ENCODE measurements at places on chromosomes 5 and 9.
A peak's percentile ranks its signal among the peaks of the same experiment; 100 is the strongest.

DNA sequence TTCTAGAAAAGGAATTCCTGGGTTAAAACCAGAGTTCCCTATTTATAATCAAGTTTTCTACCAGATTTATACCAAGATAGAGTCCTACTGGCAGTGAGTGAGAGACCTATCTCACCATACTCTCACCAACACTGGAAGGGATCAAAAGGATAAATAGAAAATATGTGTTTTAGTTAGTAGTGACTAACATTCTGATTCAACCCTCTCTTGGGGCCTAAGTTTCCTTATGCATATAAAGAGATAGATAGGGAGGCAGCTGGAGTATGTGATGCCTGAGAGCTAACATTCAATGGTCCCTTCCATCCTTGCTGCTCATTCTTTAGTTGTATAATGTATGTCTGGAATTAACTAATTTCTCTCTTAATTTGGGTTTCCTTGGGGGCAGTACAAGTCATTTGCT lies 32.0 kb downstream of the CKMT2 start:
- no peak for DNase-seq

- DNase-seq, result no peak
Measured at GRCh38 chr5:149724884-149725283, 5.2 kb upstream of the PPARGC1B start.

- no peak for DNase-seq
Measured at GRCh38 chr9:125133403-125134329, 9.7 kb downstream of the SCAI start.

GRCh38 chr5:159211729-159212174 lies 2.4 kb upstream of the RNF145 start:
- DNase-seq, result no peak

DNA sequence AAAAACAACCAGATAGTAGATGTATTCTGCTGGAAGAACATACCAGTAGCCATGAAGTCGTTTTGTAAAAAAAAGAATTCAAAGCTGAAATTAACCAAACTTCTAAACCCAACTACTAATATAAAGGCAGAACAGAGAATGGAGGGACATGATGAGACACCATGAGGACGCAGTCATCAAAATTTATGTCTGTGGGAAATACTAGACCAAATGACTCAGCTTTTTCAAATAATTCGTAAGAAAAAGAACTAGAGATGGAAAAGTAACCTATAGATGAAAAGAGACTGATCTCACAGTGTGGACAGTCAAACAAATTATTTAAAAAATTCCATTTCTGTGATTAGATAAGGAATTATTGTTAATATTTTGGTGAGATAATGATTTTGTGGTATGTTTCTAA lies 10.3 kb downstream of the TTC23L start:
- no peak for DNase-seq

DNA sequence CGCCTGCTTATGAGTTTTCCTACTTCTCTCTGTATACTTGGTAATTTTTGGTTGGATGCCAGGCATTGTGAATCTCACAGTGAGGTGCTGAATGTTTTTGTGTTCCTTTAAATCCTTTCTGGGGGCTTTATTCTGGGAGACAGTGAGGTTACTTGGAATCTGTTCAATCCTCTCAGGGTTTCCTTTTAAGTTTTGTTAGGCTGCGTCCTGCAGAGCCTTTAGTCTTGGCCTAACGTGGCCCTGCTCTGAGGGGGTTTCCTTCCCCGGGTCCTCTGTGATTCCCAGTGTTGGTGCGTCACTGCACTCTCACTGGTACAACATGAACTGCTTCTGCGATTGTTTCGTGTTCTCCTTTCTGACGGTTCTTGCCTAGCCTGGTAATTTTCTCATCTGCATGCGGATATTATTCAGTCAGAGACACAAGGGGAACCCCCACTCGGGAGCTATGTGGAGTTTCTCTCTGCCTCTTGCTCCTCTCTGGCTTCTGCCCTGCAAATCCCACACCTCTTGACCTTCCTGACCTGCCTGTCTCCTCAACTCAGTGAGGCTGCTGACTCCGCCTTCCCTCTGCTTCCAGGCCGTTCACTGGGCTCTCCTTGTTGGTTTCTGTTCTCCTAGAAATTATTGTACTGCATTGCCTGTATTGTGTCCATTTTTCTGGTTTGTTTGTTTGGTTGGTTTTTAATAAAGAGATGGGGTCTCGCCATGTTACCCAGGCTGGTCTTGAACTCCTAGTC lies 128.1 kb downstream of the DAB2IP start:
- DNase-seq, result no peak

GRCh38 chr5:33146881-33147280 lies 293.9 kb upstream of the TARS1 start:
- no peak for DNase-seq

GRCh38 chr9:130608554-130609134 lies 29.3 kb downstream of the FUBP3 start:
- no peak for DNase-seq

GRCh38 chr5:149490599-149491485 lies 60.4 kb downstream of the CSNK1A1 start:
- no peak for DNase-seq

DNA sequence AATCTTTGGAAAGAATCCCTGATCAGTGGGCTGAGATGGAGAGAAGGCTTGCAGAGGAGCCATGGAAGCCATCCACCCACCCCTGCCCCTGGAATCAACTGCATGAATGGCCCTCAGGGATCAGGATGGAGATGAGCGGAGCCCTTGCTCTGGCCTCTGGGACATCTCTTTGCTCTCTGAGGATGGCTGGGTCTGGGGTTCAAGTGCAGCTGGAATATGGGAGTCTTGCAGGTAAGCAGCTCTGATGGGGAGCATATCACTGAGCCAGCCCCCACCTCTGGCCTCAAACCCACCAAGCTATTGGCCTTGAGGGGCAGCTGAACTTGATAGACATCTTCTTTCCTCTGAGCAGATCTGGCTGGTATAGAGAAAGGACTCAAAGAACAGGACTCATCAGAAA lies 76.1 kb downstream of the C5orf15 start:
- no peak for DNase-seq

DNA sequence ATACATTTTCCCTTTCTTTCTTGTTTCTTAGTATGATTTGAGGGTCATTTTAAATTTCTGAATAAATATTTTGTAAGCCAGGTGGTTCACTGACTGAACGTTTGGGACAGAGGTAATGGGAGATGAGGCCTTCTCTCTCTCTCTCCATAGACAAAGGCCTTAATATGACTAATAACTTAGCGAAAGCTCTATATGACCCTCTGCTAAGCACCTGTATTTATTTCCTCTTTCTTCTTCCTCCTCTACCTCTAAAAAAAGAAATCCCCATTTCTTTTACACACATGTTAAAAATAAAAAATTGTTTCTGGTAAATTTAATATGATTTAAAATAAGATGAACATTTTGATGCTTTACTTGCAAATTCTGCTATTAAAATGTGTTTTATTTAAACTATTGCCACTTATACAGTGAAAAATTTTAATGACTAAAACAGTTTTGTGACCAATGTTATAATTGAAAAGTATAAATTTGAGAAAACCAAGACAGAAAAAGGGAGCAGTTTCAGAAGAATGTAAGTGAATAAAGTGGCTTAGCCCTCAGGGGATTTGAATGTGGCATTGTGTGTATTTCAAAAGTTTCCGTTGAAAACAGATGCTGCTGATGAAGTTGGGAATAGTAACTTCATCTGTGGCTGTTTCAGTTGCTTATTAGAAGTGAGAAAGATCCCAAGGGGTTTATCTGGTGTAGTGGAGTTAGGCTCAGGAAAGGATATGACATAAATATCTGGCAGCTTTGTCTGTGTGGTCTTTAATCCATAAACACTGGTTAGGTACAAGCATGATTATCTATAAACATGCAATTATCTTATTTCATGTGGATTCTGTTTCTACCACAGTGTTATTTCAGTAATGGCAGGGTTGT lies 128.6 kb upstream of the GRHPR start:
- no peak for DNase-seq

DNA sequence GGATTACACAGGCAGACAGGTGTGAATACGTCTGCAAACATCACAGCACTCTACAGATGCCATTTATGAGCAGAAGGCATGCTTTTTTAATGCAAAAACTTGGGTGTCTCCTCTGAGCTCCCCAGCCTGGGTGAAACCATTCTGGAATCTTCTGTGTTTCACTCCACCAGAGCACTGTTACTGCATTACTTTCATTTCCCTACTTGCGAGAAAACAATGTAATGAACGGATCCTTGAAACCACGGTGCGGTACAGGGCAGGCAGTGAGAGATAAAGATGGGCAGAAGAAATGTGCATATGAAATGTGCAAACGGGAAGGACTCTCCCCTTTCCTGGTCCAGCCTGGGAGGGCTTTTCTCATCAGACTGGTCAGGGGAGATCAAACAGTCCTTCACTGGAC lies 584.3 kb upstream of the KLF4 start:
- no peak for DNase-seq

GRCh38 chr5:51495672-51496071 lies 112.4 kb downstream of the ISL1 start:
- peak; percentile 40 for DNase-seq

DNA sequence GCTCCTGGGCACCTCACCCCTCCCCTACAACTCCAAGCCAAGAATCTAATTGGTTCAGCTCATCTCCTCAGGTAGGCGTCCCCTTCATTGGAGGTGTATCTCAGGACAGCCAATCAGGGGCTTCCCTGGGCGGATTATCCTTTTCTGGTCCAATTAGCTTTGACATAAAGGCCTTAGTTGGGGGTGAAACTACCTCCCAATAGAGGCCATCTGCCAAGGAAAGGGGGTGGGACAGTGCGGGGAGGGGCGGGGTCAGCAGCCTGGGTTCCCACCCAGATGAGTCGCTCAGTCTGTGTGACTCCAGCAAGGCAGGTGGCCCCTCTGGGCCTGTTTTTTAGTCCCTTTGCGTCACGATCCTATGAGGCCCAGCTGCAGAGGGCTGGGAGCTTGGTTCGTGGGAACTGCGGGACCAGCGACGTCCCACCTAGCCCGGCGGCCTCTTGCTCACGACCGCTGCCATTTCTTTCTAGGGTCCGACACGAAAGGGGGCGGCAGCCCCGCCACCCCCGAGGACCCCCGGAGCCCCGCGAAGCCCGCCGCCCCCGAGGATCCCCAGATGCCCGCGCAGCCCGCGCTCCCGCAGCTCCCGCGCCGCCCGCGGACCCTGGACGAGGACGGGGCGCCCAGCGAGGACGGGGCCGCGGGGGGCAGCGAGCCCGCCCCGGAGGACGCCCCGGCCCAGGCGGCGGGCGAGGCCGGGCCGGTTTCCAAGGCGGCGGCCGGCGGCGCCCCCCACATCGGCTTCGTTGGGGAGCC lies 8.9 kb downstream of the PRRT1B start:
- DNase-seq, result no peak

DNA sequence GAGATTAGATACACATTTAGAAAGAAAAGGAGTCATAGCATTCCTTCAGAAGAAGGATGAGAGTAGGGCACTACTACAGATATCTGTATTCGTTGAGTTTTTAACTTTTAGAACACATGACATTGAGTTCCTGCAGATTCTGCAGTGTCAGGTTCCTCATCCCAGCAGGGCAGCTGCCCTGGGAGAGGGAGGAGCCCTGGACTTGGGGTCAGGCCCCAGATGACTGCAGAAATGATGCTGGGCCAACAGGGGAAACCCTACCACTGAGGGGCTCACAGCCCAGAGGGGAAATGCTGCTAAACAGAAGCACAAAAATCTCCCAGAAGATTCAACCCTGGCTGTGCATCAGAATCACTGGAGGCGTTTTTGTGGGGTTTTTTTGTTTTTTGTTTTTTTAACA lies 68.9 kb upstream of the TAF1L start:
- DNase-seq, result no peak

- no peak for DNase-seq
Measured at GRCh38 chr5:5505815-5506214, 83.3 kb downstream of the ICE1 start.

DNA sequence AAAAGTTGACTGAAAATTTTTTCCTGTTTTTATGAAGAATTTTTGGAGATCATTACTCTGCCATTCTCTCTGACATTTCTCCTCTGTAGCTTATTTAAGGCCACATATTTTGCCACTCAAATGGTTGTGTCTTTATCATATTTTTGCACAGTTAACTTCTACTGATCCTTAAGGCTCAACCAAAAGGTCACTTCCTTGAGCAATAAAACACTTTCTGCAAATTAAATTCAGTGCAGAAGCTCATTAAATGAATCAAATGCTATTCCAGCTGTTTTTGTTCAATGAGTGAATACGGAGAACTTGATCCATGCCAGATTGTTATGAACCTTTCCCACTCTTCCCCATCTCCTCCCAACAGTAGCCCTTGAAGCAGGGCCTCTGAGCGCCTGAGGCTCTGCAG lies 93.8 kb upstream of the EPB41L4A start:
- no peak for DNase-seq
